ENCODE measurements at places on chromosomes 1 and 21.
A peak's percentile ranks its signal among the peaks of the same experiment; 100 is the strongest.

- DNase-seq: peak; percentile 73
Observed at GRCh38 chr1:92951141-92951582, 10.1 kb downstream of the DIPK1A start.

GRCh38 chr1:156247460-156248322, at the start of gene PAQR6:
Gene PAQR6 (minus strand): TSS chr1:156248056. CDS start chr1:156246731, 1,325 bp downstream.
- no peak for DNase-seq

DNA sequence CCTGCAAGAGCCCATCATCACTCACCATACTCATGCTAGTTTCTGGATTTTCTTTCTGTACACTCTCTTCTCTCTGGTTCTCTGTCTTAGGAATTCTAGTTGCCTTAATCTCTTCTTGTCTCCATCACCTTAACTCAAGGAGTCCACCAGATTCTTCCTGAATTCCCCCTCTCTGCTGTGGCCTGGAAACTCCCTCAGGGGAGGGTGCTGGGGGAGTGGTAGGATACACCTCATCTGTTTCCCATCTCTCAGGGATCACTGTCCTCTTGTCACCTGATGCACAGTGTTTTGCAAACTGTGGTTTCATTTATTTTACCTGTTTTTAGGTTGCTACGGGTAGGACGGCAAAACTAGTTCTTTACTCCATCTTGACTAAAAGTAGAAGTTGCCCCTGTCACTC, 6.6 kb upstream of the GNG12 start:
- DNase-seq: no peak

DNA sequence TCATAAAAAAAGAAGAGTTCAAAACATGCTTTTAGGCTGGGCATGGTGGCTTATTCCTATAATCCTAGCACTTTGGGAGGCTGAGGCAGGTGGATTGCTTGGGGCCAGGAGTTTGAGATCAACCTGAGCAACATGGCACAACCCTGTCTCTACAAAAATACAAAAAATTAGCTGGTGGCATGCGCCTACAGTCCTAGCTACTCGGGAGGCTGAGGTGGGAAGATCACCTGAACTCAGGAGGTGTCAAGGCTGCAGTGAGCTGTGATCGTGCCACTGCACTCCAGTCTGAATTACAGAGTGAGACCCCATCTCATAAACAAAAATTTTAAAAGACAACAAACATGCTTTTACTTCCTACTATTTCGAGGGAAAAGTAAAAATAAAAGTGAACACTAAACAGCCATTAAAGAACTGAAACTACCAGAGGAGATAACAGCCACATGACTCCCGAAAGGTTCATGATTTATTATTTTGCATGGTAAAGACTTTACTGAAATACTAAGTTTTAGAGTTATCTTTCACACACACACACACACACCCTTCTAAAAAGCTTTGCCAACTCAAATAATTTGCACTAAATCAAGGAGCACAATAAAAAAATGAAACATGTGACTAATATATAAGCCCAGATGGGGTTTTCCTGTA, 48.1 kb downstream of the USP1 start:
- no peak for DNase-seq

GRCh38 chr1:229156872-229157271, 114.0 kb upstream of the RAB4A start:
- DNase-seq: no peak

DNA sequence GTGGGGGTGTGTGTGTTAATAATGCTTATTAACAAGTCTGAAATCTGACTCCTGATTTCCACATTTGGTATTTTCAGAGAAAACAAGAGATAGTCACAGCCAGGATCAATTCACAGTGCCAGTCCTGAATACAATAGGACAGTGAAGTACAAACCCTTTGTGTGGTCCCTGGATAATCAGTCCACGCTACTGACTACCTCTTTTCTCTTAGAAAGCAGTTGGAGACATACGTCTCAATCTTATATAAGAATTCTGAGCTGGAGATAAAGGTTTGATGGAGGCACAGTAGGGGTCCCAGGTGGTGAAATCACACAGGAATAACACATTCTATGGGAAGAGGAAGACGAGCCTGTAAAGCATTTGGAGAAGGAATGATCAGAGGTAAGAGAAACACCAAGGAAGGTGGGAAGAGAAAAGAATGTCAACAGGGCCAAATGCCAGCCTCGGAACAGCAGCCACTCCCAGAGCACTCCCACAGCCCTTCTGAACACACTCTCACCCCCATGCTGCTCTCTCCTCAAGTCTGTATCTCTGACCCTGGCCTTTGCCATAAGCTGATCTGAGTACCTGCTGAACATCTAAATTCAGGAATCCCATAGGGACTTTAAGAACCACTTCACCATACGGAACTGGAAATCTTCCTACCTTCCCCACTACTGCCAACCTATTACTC, 48.6 kb downstream of the TRAF5 start:
- no peak for DNase-seq

GRCh38 chr1:91844862-91845528, 41.0 kb downstream of the TGFBR3 start:
- peak; percentile 95 for DNase-seq

- DNase-seq: no peak
Observed at GRCh38 chr1:18041102-18041501, 66.5 kb upstream of the IGSF21 start.

GRCh38 chr1:69363236-69363635, 204.5 kb upstream of the LRRC7 start:
- no peak for DNase-seq

- DNase-seq: no peak
Observed at GRCh38 chr1:43779805-43780403, 72.6 kb downstream of the ST3GAL3 start.

DNA sequence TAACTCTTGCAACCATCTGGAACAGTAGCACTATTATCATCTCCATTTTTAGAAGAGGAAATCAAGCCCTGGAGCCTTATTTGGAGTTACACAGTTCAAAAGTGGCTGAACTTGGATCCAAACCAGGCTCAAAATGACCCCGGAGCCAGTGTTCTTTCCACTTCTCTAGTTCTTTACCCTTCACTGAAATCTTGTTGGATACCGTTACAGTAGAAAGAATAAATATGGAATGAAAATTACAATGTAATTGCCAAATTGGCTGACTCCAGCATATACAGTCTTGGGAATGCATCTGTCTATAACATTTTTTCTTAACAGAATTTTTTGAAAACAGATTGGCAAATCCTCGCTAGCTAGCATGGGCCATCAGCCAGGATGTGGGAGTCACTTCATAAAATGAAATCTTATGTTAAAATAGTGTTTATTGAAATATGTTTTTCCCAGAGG, 261.4 kb downstream of the CTH start:
- no peak for DNase-seq

DNA sequence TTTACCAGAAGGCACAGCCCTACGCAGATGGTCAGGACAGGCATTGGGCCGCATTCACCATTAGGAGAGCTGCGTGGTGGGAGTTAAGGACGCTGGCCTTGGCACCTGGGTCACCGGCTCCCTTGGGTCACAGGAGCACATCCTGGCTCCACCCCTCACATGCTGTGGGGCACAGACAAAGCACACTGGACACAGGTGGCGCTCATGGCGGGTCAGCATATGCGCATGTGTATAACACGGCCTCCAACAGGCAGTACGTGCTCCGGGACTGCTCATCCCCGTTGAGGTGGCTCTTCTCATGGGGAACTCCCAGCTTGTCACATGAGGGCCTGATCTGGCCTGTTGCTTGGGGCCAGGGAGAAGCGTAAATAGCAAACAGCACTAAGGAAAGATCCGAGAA, 25.0 kb downstream of the PGBD5 start:
- DNase-seq: no peak

- DNase-seq: peak; percentile 94
Observed at GRCh38 chr1:152001631-152002584, 8.2 kb upstream of the S100A10 start.

GRCh38 chr1:155110381-155110780, 17.3 kb upstream of the EFNA1 start:
- no peak for DNase-seq

DNA sequence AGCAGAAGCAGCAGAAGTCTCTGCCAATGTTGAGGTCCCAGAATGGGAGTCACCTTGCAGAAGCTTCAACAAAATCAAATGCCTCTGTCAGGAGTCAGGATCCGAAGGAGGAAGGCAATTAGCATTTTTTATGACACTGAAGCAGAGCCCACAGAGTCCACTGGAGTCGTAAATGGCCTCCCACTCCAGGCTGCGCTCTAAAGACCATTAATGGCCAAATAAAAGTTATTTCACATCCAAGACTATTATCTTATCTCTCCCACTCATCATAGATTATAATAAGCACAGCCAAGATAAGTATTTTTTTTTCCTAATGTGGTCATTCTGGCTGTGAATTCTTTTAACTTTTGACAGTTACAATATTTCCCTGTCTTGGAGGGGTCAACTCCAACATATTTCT, 191.1 kb upstream of the C8B start:
- no peak for DNase-seq

GRCh38 chr1:11374748-11375110, 101.7 kb downstream of the UBIAD1 start:
- DNase-seq: no peak

GRCh38 chr1:236907205-236907604, 97.0 kb downstream of the MT1HL1 start:
- DNase-seq: no peak

GRCh38 chr1:32681509-32681908, 21.1 kb downstream of the SYNC start:
- no peak for DNase-seq

DNA sequence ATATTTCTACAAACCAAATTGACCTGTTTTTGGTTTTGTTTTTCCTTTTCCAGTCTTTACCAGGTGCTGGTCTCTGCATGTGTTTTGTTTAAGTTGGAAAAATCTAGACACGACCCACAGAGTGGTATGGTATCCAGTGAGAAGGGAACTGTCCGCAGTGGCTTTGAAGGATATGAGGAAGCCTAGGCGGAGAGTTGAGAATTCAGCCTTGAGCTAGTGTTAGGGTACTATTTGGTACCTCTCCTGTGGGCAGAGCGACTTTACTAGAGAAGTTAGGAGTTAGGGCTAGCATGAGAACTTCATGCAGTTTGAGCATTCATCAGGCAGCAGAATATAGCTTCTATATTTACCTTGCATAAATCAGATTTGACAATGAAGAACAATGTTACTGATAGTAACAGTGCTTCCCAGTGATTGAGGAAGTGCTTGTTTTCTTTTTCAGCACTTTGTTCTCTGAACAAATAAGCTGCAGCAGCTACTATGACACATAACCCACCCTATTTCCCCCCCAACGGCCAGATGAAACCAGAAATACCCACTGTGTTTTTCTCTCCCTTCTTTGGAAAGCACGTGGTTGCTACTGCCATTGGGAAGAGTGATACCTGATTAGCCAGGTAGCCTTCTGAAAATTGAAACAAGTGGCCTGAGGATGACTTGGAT, 19.0 kb downstream of the MRPS6 start:
- DNase-seq: no peak

DNA sequence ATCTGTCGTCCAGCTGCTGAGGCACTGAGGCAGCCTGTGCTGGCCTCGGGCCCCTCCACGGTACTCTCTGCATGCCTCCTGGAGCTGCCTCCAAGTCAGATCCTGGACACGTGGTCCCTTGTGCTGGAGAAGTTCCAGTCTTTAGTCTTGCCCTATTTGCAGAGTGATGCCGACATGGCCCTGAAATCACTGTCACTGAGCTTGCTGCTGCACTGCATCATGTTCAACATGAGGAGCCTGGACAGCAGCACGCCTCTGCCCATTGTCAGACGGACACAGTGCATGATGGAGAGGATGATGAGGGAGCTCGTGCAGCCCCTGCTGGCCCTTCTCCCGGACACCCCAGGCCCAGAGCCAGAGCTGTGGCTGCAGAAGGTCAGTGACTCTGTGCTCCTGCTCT, 10.0 kb downstream of the URB2 start:
- DNase-seq: no peak

GRCh38 chr1:34500451-34500850, 254.4 kb upstream of the GJB5 start:
- DNase-seq: no peak

- DNase-seq: no peak
Observed at GRCh38 chr1:91746728-91747338, 139.1 kb downstream of the TGFBR3 start.

DNA sequence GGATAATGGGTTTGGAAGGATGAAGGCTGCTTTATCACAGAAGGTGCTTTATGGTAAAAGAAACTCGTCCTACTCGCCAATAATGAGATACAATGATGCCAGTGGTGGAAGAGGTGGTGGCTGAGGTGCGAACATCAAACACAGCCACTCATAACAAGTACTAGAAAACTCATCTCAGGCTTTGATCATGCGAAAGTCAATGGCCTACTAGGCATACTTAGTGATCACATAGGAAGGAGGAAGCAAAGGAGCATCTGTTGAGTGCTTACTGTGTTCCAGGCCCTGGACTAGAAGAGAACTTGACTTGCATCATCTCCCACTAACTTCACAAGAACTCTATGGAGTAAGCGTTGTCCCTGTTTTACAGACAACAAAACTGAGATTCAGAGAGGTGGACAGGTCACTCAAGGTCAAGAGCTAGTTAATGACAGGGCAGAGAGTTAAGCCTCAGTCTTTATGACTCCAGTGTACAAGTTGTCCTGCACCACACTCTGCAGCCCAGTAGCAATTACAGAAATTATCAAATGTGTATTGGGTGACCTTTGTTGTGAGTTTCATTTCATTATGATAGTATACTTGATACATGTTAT, 33.6 kb downstream of the RUNX1 start:
- DNase-seq: no peak

- no peak for DNase-seq
Observed at GRCh38 chr1:55280731-55281130, 65.6 kb upstream of the USP24 start.

GRCh38 chr1:13950637-13951036, 250.6 kb downstream of the PRDM2 start:
- DNase-seq: no peak

DNA sequence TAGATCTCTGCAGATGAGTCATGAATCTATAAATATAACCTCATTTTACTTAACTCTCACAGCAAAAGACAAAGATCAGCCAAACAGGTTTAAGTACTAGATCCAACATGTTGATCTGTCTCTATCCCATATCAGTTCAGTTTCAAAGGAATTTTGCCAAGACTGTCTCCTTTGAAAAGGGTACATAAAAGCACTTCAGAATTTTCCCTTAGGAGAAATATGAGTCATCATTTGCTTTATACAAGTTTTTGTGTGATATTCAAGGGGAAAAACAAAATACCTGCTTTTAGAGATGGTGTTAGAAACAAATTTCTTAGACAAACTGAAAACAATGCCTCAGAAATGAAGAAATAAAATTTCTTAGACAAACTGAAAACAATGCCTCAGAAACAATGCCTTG, 73.5 kb upstream of the LRRC7 start:
- DNase-seq: no peak

- peak; percentile 28 for DNase-seq
Observed at GRCh38 chr1:52296345-52296744, 69.7 kb downstream of the CC2D1B start.

GRCh38 chr1:230427094-230427876, 1.2 kb upstream of the PGBD5 start:
- DNase-seq: no peak

Data from GM04504 (cell line).